B cell (primary cell): ENCODE measurements at places on chromosomes 6 and 20. TPM values are rescaled to one million over a fixed set of nuclear protein-coding genes. Genes with fewer than 3 reads are reported as not detected.

The KCNQ2 gene
- not detected in 2 replicates for polyA plus RNA-seq

The CD109 gene
- not detected in 2 replicates for polyA plus RNA-seq

The MEI4 gene
- polyA plus RNA-seq, result not detected in 2 replicates

The CRISP3 gene
- polyA plus RNA-seq, result not detected in 2 replicates

The SLCO4A1 gene
- 2.1 and 4.6 TPM in 2 replicates for polyA plus RNA-seq

The MYB gene
- polyA plus RNA-seq, result 0.45 and 0.46 TPM in 2 replicates

The GNAS-AS1 gene
- 0.19 TPM in 1 of 2 replicates, not detected in the other for polyA plus RNA-seq

- no peak overlapping the region for H3K27ac ChIP-seq
- H3K27me3 ChIP-seq, result no peaks in the 10 kb centered on the region
- H3K4me1 ChIP-seq, result no peaks in the 10 kb centered on the region
- DNase-seq, result no peak
- H3K4me3 ChIP-seq, result no peak overlapping the region
Measured at GRCh38 chr20:58012731-58013510, 215.5 kb downstream of the ANKRD60 start.

DNA sequence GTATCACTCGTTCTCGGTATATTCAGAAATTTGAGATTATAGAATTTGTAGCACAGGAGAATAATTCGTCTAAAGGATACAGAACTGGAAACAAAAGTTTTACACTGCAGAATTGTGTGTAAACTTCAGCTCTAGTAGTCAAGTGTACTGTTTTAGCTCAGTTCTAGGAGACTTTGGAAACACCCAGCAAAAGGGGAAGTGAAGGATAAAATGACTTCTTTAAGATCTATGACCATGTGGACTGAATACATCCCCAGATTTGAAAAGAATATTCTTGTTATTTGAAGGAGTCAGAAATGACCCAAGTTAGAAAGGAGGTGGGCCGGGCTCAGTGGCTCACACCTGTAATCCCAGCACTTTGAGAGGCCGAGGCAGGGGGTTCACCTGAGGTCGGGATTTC is 174.0 kb upstream of the FOXQ1 start:
- H3K4me3 ChIP-seq, result no peak overlapping the region
- no peak overlapping the region for H3K27ac ChIP-seq
- no peaks in the 10 kb centered on the region for H3K27me3 ChIP-seq
- H3K4me1 ChIP-seq, result no peaks in the 10 kb centered on the region
- no peak for DNase-seq
- no peaks in the 10 kb centered on the region for H3K36me3 ChIP-seq

DNA sequence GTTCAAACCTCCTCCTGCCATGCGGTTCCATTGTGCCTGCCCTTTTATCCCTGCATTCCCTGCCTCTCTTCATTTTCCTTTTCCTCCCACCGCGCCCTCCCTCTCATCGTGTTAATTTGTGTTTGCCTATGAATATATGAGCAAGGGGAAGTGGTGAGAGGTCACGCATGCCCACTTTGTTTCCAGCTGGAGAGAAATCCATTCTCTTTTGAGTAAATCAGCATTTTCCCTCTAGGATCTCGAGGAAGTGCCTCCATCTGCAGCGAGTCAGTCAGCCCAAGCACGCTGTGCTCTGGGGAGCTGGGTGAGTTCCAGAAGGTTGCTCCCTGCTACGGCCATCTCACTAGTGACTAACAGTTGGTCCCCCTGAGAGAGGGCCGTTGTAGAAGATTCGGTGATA is 42.9 kb downstream of the CDH26 start:
- no peaks in the 10 kb centered on the region for H3K27me3 ChIP-seq
- no peaks in the 10 kb centered on the region for H3K4me1 ChIP-seq
- H3K27ac ChIP-seq, result no peak overlapping the region
- H3K36me3 ChIP-seq, result no peaks in the 10 kb centered on the region

DNA sequence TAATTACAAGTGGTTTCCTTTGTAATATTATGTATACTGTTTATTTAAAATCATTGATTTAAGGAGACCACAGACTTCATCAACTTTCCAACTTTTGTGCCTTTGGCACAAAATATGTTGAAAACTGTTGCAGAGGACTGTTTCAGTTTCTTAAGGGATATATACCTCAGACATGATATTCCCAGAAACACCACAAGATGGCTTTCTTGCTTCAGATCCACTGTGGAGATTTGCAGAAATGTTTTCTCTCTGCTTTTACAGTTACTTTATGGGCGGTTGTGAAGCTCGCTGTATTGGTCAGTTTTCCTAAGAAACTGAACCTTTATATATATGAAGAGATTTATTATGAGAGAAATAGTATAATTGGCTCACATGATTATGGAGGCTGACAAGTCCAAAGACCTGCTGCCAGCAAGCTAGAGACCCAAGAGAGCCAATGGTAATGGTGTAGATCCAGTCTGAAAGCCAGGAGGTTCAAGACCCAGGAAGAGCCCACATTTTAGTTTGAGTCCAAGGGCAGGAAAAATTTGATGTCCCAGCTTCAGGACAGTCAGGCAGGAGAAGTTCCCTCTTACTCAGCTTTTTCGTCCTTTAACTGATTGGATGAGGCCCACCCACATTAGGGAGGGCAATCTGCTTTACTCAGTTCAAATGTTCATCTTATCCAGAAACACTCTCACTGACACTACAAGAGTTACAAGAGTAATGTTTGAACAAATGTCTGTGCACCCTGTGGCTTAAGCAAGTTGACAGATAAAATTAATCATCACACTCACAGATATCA is 12.8 kb downstream of the ME1 start:
- H3K36me3 ChIP-seq, result no peaks in the 10 kb centered on the region
- no peak overlapping the region for H3K27ac ChIP-seq
- H3K4me3 ChIP-seq, result no peak overlapping the region
- H3K4me1 ChIP-seq, result no peaks in the 10 kb centered on the region

- H3K4me1 ChIP-seq, result no peaks in the 10 kb centered on the region
- peaks cover 2% of the 10 kb centered on the region for H3K27me3 ChIP-seq
- no peak for DNase-seq
Measured at GRCh38 chr6:167338541-167339117, 13.7 kb downstream of the TTLL2 start.

DNA sequence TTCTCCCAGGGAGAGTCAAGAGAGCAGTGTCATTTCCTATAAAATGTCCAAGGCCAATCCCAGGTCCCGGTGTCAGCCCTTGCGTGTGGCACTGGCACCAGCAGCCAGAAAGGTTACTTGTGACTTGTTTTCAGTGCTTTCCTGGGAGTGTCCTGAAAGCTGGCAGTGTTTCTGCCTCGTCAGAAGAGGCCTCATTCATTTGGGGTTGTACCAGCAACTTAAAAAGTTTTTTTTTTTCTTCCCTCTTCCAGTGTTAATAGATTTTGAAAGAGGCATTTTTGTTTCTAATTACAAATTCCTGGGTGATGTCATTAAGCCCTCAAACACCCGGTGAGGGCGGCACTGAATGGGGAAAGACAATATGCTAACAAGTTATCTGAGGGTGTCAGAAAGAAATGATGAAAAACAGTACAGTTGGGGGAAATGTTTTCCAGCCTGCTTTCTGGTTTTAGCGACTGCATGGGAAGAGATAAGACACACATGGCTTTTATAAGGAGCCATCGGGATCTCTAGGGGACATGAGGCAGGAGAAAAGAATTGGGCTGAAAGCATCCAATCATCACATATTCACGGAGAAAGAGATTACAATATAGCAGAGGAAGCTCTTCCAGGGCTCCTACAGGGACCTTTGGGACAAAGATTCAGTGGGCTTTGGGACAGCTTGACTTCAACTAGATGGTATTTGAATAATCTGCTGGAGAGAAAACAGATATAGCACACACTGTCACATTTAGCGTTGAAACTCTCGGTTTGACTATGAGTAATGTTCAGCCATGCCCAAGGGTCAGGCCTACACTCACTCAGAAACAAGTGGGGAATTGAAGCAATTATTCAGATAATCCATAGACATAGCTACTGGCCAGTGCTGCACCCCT is 153.0 kb downstream of the BCAS1 start:
- no peaks in the 10 kb centered on the region for H3K27me3 ChIP-seq
- DNase-seq, result no peak
- H3K4me1 ChIP-seq, result peaks cover 27% of the 10 kb centered on the region

DNA sequence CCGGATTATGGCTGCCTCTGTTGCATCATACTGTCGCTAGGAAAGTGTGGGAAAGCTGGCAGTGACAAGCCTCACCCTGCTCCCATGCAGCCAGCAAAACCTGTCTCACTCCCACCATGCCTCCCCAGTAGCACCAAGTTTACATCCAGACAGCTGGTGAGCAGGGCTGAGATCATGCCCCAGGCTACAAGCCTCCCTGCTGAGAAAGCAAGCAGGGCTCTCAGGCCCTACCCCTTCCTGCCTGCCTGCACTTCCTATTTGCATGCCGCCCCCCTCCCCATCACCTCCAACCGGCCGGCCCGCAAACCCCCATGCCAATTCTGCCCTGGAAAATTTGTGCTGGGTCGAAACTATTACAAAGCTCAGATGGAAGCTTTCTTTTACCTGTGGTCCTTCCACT is 408.2 kb upstream of the FKBP1C start:
- no peak overlapping the region for H3K4me3 ChIP-seq
- H3K4me1 ChIP-seq, result no peaks in the 10 kb centered on the region
- H3K27ac ChIP-seq, result no peak overlapping the region

DNA sequence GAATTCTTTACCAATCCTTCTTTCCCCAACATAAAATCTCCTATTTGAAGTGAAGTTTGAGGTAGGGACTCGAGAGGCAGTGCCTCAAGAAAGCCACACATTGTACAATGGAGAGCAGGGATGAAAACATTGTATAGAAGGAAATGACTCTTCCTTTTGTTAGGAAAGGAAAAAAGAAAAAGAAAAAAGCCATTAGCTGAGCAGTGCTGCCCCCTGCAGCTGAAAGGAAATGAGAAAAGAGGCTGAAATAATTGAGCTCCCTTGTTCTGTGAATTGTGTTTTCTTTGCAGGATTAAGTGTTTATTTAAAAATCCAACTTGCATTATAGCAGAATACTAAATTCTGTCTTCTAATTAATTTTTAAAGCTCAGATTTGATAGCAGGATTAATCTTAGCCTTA is 162.9 kb upstream of the SASH1 start:
- no peaks in the 10 kb centered on the region for H3K4me1 ChIP-seq
- no peaks in the 10 kb centered on the region for H3K36me3 ChIP-seq

GRCh38 chr6:62982951-62983350 is 228.3 kb upstream of the FKBP1C start:
- no peak for DNase-seq
- no peaks in the 10 kb centered on the region for H3K27me3 ChIP-seq
- H3K4me3 ChIP-seq, result no peak overlapping the region
- H3K27ac ChIP-seq, result no peak overlapping the region
- no peaks in the 10 kb centered on the region for H3K36me3 ChIP-seq

GRCh38 chr20:58839991-58840747 is 10.5 kb downstream of the GNAS-AS1 start:
- no peak overlapping the region for H3K27ac ChIP-seq
- H3K4me1 ChIP-seq, result peaks cover 8% of the 10 kb centered on the region
- no peaks in the 10 kb centered on the region for H3K36me3 ChIP-seq
- H3K4me3 ChIP-seq, result no peak overlapping the region
- peaks cover 8% of the 10 kb centered on the region for H3K27me3 ChIP-seq

DNA sequence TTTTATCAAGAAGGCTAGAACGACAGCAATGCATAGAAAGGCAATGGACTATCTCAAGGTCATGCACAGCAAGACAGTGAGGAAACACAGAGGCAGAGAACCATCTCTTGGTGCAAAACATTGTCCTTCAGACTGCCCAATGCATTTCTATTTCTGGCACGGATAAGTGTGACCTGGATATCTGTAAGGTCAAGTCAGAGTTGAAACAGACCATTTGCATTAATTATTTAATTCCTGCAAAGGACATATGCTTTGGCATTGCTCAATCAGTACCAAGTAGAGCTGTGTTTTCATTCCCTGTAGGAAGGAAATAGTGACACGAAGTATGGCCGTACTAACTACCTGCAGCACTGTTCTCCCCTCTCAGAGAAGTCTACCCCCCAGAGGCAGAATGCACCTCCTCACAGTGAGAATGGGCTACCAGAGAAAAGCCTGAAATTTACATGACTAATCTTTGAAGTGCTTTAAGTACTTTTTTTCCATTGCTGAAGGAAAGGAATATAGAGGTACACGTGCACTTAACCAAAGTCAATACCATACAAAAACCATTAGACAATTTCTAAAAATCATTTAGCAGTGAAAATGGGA is 32.1 kb upstream of the GSTA4 start:
- H3K27me3 ChIP-seq, result no peaks in the 10 kb centered on the region
- H3K27ac ChIP-seq, result no peak overlapping the region
- no peaks in the 10 kb centered on the region for H3K4me1 ChIP-seq
- peaks cover 15% of the 10 kb centered on the region for H3K36me3 ChIP-seq
- H3K4me3 ChIP-seq, result no peak overlapping the region
- DNase-seq, result no peak

DNA sequence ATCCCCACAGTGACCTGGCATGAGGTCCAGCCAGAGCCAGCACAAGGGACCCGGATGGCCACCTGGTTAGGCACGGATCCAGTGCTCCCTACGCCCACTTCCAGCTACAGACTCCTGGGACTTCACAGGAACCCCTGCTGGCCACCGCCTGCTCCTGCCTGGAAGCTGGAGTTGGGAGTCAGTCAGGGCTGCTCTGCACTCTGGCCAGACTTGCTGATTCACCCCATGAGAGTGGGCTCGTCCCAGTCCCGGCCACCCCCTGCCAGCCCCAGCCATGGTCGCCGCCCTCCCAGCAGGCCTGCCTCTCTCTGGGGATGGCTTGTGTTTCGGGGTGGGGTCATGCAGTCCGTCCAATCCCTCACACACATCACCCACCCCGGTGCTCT is 125.8 kb downstream of the DLL1 start:
- H3K27me3 ChIP-seq, result no peaks in the 10 kb centered on the region
- DNase-seq, result no peak
- H3K4me1 ChIP-seq, result no peaks in the 10 kb centered on the region
- no peak overlapping the region for H3K4me3 ChIP-seq
